NCI-H1694 treated with DMSO at 0.1 percent for 48 hours (cell line): ENCODE measurements at places on chromosomes 3 and 15.
A peak's percentile ranks its signal among the peaks of the same experiment; 100 is the strongest.

GRCh38 chr3:163632722-163633121 is 1445.6 kb downstream of the SI start:
- no peak for DNase-seq

- no peak for DNase-seq
Measured at GRCh38 chr3:81839504-81840094, 78.2 kb upstream of the GBE1 start.

- no peak for DNase-seq
Measured at GRCh38 chr15:90559119-90559518, 29.4 kb downstream of the CRTC3 start.

DNA sequence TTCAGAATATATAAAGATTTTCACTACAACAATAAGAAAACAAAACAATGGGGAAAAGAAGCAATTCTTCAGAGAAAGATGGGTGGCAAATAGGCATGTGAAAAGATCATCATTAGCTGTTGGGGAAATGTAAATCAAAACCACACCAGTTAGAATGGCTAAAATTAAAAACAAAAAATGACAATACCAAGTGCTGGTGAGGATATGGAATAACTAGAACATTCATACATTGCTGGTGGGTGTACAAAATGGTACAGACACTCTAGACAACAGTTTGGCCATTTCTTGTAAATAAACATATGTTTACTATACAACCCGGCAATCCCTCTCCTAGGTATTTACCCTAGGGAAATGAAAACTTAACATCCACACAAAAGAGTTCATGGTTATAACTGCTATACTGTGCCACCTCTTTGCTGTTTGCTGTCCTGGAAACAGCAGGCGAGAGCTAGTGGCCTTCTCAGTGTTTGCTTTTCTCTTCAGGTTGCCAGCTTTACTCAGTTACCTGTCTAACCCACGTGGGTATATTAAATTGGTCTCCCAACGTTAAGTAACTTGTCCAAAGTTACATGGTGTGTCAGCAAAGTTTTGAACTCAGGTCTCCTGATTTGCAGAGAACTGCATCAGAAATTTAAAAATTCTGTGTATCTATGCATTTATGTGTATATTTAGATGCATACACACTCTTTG is 4.6 kb upstream of the NIT2 start:
- no peak for DNase-seq

GRCh38 chr3:21585216-21585740 is 165.7 kb downstream of the ZNF385D start:
- no peak for DNase-seq

DNA sequence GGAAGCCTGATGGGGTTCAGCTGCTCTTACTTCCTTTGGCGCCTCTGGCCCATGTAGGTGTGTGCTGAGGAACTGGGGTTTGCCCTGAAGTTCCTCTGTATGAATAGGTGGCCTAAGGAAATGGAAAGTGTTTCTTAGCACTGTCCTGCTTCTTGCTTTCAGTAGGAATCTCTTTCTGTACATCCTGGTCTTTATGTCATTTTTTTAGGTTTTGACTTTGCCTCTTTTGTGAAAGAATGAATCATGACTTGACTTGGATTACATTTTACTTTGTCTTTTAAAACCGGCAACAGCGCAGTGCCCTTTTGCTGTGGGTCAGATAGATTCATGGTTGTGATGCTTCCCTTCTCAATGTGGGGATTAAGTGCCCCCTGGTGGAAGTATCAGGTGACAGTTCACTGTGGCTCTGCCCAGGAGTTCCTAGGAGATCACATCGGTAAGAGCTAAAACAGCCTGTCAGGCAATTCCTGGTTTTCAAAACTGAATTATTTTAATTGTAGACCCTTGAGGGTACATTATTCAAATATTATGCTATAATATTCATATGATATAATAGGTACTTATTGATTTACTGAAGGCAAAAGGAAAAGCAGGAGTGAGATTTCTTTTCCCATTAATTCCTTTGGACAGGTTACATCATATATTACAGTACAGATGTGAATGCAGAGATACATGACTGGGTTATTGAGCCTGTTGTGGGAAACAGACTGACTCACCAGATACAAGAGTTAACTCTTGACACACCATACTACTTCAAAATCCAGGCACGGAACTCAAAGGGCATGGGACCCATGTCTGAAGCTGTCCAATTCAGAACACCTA is 95.4 kb downstream of the HCN4 start:
- peak; percentile 54 for DNase-seq

GRCh38 chr15:92907229-92907628 is 7.1 kb downstream of the CHD2 start:
- no peak for DNase-seq

DNA sequence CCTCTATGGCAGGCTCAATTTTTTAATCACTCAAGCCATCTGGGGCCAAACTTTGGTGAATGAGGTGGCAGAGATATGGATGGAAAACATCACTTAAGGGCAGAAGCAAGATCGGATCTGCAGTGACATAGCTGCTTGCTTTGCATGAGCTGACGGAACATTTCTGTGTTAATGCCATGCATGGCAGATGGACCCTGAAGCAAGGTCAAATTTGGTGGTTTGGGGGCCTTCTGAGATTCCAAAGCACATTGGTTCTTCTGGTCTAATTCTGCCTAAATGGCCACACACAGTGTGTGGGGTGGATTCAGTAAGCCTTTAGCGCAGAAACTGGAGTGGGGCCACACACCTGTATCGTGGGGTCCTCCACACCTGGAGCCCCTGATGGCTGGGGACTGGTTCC is 38.3 kb upstream of the BCL2L10 start:
- no peak for DNase-seq

GRCh38 chr15:25268166-25268565 is 170.7 kb downstream of the UBE3A start:
- DNase-seq = no peak

- DNase-seq = no peak
Measured at GRCh38 chr3:55702822-55703221, 215.7 kb upstream of the WNT5A start.

GRCh38 chr3:40939741-40940130 is 259.6 kb upstream of the CTNNB1 start:
- no peak for DNase-seq

DNA sequence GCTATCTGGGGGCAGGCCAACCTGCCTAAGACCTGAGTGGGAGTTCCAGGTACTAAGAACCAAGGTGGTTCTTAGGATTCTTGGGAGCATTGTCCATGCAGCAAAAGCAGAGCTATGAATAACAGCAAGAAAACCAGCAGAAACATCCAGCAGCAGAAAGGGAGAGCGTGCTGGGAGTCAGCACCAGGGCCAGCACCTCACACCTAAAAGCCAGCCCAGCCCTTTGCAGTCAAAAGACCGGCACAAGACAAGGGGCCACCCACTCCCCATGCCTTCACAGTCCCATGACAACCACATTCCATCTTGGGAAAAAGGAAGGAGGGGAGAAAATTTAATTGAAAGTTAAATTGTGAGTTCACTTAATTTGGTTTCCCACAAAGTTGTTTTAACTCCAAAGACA is 364.9 kb downstream of the AGBL1 start:
- no peak for DNase-seq

GRCh38 chr3:152961323-152961722 is 126.4 kb downstream of the P2RY1 start:
- DNase-seq = no peak

GRCh38 chr3:124762661-124763011 is 32.4 kb downstream of the UMPS start:
- DNase-seq = no peak

DNA sequence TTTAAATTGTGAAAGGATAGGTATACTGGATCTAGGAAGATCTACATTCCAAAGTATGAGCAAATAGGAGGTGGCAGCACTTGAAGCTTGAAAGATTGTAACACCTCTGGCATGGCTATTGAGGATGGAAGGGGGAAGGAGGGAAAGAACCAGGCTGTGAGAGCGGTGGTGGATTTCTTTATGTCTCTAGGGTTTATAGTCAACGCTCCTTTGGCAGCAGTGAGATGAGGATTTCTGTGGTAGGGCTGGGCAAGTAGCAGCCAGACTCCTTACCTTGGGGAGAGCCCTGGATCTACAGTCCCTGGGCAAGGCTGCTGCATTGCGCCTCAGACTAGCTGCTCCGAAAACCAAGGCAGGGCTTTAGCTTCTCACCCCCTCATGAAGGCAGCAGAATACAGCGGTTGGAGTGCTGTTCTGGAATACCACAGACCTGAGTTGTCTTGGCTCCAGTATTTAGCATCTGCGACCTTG is 53.2 kb downstream of the MEF2A start:
- no peak for DNase-seq

GRCh38 chr3:184380627-184381260 is 890 bp downstream of the CHRD start:
- DNase-seq = no peak

DNA sequence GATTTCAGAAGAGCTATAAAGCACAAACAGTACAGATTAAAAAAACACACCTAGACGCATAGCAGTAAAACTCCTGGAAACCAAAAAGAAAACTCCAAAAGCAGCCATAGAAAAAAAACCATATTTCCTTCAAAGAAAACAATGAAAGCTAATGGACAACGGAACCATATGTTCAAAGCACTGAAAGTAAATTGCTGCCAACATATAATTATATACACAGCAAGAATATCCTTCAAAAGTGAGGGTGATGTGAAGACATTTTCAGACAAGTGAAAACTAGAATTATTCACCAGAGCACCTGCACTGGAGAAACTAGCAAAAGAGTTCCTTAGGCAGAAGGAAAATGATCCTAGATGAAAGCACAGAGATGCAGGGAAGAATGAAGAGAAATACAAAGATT is 58.2 kb upstream of the PCSK6 start:
- no peak for DNase-seq

DNA sequence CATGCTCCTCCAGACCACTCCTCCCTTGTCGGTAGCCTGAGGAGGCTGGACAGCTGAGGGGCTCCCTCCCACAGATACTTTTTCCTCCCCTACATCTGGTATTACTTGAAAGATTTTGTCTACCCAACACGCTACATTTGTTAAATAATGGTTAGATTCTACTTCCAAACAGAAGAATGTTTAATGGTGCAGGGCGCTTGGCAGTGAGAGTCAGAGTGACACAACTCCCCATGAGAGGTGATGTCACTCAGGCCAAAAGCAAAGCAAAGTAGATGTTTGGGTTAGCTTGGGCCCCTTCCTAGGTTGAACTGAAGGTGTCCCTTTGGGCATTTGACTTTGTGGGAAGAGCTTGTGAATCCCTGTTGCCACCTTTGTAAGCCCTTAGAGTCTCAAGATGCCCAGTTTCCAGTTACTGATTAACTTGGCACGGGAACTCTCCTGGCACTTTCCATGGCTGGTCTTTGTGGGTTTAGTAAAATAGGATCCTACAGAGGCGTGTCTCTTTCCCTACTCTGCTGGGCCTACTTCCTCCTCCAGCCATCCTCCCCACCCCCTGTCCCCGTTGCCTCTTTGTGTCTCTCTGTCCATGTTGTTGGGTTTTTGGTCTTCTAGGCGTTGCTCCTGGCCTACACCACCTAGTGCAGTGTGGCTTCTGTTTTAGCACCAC is 5.6 kb downstream of the LIMD1 start:
- DNase-seq = no peak

GRCh38 chr3:194277104-194277785 is 73.9 kb downstream of the CPN2 start:
- DNase-seq = peak; percentile 38

DNA sequence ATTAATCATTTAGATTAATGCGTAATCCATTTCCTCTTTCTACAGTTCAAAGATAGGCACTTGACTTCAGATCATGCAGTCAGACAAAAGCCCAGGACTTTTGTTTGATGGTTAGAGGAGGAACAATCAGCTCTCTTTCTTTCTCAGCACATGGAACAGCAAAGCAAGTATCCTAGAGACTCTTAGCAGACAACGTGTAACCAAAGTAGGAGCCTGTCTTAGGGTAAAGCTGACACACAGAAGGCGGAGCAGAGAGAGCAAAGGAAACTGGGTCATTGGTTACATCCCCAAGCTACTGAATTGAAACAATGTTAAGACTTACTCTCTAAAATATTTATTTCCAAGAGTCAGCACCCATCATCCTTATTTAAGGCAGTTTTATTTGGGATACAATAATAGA is 110.0 kb upstream of the HES1 start:
- no peak for DNase-seq

DNA sequence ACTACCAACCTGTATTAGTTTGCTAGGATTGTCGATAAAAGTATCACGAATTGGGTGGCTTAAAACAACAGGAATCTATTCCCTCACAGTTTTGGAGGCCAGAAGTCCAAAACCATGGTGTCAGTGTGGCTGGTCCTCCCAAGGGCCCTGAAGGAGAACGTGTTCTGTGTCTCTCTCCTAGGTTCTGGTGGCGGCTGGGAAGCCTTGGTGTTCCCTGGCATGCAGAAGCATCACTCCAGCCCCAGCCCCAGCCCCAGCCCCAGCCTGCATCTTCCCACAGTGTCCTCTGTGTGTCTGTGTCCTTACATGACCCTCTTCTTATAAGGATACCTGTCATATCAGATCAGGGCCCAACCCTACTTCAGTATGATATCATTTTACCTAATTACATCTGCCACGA is 272.5 kb upstream of the LYSMD4 start:
- DNase-seq = no peak

DNA sequence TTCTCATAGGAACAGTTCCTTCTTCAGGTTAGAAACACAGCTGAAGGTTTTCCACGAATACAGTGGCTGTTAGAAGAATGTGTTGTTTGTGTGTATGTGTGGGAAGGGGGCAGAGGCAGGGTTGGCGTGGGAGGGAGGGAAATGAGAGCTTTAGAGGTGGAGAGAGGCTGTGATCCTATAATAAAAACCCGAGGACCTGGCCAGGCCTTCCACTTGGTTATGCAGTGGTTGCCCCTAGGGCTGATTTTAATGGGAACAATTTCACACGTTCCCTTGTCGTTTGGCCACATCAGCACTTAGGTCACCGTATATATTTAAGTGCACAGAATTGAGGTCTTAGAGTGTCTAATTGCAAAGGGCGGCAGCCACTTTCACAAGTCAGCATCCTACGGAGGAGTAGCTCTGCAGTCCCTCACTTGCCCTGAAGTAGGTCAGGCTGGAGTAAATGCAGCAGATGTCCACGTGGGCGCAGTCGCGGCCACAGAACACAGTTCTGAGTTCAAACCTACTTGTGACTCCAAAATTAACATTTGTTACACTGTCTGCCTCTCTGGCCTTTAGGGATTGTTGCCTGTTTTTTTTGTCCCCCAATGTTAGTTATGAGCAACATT is 85.6 kb downstream of the PDCD6IP start:
- no peak for DNase-seq

GRCh38 chr3:54079730-54080325 is 42.5 kb upstream of the CACNA2D3 start:
- no peak for DNase-seq

- no peak for DNase-seq
Measured at GRCh38 chr15:75023872-75024636, 664 bp downstream of the PPCDC start.

DNA sequence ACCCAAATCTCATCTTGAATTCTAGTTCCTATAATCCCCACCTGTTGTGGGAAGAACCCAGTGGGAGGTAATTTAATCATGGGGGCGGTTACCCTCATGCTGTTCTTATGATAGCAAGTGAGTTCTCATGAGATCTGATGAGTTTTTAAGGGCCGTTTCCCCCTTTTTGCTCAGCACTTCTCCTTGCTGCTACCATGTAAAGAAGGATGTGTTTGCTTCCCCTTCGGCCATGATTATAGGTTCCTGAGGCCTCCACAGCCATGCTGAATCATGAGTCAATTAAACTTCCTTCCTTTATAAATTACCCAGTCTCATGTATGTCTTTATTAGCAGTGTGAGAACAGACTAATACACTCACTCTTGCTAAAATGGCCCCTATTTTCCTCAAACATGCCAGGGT is 374.7 kb downstream of the TUSC7 start:
- DNase-seq = no peak

GRCh38 chr3:125337506-125337905 is 37.6 kb downstream of the ZNF148 start:
- no peak for DNase-seq
